NCI-H524 (cell line): ENCODE measurements at places on chromosomes 12 and 14.
A peak's percentile ranks its signal among the peaks of the same experiment; 100 is the strongest.

DNA sequence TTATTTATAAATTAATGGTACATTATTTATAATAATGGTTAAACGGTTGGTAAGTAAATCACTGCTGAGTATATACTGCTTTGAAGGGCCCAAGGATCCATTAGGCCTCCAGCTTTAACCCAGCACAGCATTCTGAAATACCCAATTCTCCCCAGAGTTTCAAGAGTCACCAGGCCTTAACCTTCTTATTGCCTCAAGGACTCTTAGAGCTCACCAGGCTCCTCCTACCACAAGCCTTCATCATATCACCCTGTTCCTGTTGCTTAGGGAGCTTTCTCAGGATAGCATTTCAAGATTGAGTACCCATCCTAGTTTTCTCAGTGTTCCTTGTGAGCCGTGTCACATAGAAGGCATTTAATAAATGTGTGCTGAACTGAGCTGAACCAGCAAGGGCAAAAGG is 242.5 kb downstream of the FBXL14 start:
- peak; percentile 13 for DNase-seq

GRCh38 chr14:72704502-72704901 is 189.4 kb downstream of the DPF3 start:
- peak; percentile 57 for DNase-seq

DNA sequence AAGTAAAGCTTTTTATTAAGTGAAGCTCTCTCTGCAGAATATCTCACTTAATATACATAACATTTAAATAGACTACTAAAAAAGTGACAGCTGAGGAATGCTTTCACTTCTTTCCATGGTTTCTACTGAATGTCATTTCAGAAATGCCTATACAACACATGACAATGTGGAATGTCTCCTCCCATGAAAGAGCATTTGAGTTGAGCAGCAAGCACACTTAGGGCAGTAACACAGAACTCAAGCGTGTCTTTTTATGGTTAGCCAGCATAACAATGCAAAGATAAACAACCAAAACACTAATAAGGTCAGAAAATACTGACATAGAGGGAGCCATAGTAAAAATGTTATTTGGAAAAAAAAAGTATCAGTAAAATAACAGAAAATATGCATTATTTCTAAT is 9.4 kb downstream of the PPP1R12A start:
- DNase-seq, result no peak

- DNase-seq, result no peak
These were observed 812.1 kb upstream of the NOVA1 start for GRCh38 chr14:27409944-27410343.

DNA sequence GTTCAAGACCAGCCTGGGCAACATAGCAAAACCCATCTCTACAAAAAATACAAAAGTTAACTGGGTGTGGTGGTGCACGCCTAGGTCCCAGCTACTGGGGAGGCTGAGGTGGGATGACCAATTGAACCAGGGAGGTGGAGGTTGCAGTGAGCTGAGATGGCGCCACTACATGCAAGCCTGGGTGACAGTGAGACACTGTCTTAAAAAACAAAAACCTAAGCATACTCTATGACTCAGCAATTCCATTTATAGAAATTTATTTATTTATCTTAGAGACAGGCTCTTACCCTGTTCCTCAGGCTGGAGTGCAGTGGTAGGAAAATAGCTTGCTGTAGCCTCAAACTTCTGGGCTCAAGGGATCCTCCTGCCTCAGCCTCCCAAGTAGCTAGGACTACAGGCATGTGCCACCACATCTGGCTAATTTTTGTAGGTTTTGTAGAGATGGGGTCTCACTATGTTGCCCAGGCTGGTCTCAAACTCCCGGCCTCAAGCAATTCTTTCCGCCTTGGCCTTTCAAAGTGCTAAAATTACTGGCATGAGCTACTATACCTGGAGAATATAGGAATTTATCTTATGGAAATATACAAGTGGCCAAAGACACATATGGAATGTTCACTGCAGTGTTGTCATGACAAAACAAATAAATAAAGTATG is 43.3 kb downstream of the NCKAP5L start:
- DNase-seq, result no peak

- no peak for DNase-seq
These were observed 33.8 kb upstream of the ATP2B1 start for GRCh38 chr12:89742337-89743022.

DNA sequence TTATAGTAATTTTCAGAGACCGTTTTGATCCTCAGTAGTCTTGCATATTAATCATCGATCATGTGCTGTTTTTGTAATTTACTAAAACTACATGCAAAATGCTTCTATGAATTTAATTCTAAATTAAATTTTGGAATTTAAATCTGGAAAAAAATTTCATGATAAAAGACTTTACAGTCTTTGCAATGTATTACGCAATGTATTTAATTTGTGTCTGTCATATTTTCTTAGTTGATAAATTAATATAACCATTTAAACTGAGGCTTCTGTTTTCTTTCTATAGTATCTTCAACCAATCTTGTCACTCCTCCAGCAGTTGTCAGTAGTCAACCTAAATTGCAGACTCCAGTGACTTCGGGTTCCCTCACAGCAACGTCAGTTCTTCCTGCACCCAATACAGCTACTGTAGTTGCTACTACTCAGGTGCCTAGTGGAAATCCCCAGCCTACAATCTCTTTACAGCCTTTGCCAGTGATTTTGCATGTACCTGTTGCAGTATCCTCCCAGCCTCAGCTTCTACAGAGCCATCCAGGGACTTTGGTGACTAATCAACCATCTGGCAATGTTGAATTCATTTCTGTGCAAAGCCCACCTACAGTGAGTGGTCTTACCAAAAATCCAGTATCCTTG is 94.8 kb downstream of the ATF7IP start:
- DNase-seq, result no peak

DNA sequence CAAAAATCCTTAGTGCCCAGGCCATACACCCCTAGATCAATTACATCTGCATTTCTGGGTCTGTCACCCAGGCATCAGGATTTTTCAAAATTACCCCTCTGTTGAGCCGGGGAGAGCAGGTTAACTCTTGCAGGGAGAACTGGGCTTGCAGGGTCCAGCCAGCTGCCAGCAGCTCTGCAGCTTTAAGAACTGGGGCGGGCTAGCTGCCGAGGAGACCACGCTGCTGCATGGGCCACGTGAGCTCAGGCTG is at the start of gene DGLUCY:
DGLUCY (plus strand) TSS at position 245 of the 250 bp plus-strand sequence. CDS start 46,222 bp downstream, outside the sequence.
- DNase-seq, result peak; percentile 90

DNA sequence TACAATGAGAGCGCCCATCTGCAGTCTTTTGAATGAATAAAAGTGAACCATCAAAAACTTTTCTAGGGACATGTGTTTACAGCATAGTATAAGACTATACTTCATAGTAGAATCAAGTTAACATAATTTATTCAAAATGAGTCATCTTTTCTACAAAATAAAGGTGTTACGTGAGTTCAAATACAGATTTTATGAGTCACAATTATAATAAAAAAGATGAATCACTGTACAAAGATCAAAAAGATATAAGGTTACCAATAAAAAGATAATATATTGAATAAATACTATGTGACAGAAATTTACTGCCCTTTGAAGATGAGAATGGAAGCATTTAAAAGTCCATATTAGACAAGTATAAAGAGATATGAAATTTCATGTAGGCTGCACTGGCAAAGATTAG is 2.8 kb downstream of the MBIP start:
- DNase-seq, result no peak

GRCh38 chr14:101185073-101185835 is 281.7 kb upstream of the RTL1 start:
- no peak for DNase-seq
